ENCODE measurements at places on chromosomes 4 and X.
A peak's percentile ranks its signal among the peaks of the same experiment; 100 is the strongest.

DNA sequence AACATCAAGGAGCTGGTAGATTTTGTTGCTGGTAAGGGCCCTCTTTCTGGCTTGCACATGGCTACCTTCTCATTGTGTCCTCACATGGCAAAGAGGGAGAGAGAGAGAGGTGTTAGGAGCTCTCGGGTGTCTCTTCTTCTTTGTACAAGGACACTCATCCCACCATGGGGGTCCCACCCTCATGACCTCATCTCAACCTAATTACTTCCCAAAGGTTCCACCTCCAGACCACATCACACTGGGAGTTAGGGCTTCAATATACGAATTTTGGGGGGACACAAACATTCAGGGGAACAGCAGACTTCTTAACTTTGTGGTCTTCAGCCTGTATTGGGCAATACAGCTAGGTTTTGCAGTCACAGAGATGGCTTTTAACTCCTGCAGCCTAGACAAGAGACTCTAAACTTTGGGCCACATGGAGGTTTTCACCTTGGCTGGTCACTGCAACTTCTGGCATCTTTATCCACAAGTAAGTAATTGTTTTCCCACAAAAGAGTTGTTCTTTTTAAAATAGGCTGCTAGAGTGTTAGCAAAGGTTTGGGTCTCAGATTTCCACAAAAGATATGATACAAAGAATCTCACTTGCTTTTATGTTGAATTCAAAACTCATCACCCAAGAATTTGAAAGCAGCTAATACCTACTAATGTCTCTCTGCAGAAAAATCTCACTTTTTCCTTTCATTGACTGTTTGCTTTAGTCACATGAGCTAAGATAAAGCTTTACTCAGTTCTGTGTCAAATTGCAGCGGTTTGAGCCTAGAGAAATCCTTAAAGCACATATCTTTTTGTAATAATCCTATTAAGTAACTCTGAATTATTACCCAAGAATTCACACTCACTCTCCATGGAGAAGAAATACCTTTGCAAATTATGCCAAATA is 39.6 kb upstream of the BBS12 start:
- DNase-seq: no peak

DNA sequence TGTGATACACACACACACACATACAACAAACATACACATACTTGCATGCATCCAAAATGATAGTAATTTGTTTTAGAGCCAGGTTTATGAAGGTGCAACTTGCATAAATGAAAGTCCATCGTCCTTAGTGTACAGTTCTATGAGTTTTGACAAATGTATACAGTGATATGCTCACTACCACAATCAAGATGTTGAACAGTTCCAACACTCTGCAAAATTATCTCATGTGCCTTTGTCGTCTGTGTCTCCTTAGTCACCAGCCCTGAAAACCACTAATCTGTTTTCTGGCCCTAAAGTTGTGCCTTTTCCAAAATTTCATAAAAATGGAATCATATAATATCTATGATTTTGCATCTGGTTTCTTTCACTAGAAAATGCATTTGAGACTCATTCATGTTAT is 67.8 kb upstream of the ANXA3 start:
- DNase-seq: peak; percentile 61

DNA sequence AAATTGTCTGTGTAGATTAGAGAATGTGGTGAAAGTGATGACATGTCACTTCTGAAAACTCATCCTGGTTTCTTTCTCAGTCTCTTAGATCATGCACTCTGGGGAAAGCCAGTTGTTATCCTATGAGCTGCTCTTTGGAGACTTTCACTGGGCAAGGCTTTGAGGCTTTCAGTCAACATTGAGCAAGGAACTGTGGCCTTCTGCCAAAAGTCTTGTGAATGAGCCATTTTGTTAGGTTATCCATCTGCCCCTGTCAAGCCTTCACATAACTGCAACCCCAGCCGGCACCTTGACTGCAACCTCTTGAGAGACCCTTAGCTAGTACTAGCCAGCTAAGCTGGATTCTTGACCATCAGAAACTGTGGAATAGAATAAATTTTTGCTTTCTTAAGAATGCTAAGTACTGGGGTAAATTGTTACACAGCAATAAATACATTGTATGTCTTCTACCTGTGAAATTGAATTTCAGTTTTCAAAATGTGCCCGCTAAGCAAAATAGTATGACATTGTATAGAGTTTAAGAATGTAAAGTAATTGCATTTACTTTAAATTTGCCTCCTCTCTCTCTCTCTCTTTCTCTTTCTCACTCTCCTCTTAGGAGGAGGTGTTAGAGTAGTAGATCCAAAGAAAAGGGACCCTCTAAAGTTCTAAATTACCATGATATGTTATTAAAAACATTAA is 1273.0 kb downstream of the RAPGEF2 start:
- peak; percentile 36 for DNase-seq

GRCh38 chrX:13518126-13518525 is 51.3 kb upstream of the EGFL6 start:
- no peak for DNase-seq

DNA sequence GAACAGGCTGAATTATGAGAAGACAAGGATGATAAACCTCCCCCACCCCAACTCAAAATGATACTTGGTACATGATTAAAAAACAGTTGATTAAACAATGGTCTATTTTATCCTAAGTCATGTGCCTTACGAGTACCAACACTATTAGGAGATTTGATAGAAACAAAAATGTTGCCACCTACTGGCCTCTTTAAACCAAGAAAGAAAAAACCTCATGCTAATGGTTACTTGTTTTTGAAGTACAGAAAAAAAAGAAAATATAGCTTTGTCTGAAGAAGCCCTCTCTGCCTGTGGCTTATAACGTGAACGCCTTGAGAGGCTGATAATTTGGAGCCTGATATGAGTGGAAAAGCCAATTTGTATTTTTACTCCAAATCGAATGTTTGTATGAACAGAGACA is 538.2 kb downstream of the DMD start:
- DNase-seq: peak; percentile 63

DNA sequence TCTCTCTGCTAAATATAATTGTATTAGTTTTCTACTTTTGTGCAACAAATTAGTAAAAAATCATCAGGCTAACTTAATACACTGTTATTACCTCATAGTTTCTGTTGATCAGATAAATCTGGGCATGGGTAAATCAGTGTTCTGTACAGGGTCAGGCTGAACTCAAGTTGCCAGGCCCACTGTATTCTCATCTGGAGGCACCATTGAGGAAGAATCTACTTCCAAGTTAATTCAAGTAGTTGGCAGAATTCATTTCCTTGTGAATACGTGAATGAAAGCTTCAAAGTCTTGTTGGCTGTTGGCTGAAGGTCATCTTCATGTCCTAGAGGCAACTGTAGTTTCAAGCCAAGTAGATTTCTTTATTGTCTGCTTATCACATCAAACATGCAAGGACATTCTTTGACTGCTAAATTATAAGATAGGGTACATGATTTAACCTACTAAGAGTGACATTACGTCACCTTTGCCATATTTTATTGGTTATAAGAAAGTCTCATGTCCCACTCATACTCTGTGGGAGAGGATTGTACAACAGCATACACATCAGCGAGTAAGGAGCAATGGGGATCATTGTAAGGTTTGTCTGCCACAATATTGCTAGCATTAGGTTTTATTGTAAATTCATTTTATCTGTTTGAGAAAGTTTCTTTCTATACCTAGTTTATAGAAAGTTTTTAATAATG is 1219.0 kb downstream of the ARAP2 start:
- DNase-seq: no peak

GRCh38 chr4:118836301-118837120 is 585 bp upstream of the SEC24D start:
- DNase-seq: peak; percentile 77

GRCh38 chr4:28176942-28177341 is 1316.3 kb downstream of the STIM2 start:
- DNase-seq: peak; percentile 83

DNA sequence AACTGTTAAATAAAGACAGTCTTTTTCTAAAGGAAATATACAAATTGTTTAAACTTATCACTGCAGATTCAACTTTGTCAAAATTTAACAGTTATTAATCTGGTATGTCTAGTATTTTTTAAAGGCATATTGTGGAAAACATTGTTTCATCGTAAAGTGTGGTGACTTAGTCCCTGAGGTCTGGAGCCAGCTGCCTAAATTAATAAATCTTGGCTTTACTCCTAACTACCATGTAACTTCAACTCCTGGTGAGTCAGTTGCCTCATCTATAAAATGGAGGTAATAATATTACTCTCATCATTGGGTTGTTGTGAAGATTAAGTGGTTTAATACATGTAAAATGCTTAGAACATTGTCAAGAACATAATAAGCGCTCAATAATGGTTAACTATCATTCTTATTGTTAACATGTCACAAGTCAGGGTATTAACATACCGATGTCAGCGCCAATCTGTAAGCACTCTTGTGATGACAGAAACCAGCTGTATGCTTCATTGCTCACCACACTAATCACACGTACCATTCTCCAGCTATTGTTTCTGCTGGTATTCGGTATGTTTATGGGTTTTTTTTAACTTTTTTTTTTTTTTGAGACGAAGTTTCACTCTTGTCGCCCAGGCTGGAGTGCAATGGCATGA is 14.1 kb upstream of the SMIM43 start:
- no peak for DNase-seq

- peak; percentile 0 for DNase-seq
Observed at GRCh38 chrX:105723966-105724735, 98.2 kb upstream of the NRK start.

GRCh38 chrX:137882960-137883359 is 317.0 kb downstream of the ZIC3 start:
- no peak for DNase-seq

GRCh38 chr4:181874602-181875001 is 368.6 kb upstream of the TENM3 start:
- no peak for DNase-seq

- DNase-seq: peak; percentile 21
Observed at GRCh38 chrX:150897421-150898320, 797 bp downstream of the CD99L2 start.

GRCh38 chr4:48149827-48150370 is 15.8 kb upstream of the TXK start:
- DNase-seq: no peak

- DNase-seq: no peak
Observed at GRCh38 chr4:56146956-56147355, 198.2 kb downstream of the CEP135 start.

- no peak for DNase-seq
Observed at GRCh38 chr4:106056914-106057313, 161.6 kb downstream of the NPNT start.

DNA sequence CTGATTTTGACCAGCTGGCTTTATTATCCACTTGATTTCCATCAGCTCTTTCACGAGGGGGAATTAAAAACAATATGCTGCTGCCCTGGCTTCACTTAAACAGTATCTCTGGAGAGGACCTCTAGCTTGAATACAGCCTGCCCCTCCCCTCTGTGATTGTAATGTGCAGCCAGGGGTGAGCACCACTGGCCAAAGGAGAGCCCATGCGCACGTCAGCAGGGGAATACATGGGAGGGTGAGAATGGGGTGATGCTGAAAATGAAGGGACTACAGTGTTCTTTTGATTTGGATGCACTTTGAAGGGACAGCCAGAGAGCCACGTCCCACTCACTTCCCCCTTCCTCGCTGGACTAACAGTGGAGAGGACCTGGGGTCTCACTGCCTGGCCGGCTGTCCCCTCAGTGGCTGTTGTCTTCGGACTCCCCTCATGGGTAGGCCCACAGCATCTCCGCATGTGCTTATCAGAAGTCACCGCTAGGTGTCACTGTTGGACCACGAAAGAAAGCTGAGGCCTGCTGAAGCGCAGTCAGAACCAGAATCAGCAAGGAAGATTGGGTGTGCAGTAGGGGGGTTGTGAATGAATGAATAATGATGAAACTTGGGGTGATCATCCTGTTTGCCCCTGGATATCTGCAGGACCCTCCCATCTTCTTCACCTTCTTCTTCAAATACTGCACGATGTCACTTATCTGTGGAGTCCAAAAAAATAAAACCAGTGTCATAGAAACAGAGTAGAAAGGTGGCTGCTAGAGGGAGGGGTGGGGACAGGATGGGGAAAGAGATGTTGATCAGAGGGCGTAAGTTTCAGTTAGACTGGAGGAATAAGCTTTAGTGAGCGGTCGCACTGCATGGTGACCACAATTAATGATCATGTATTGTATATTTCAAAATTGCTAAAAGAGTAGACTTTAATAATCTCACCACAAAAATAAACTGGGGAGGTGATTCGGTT is 32.8 kb downstream of the CLCN4 start:
- DNase-seq: peak; percentile 80

DNA sequence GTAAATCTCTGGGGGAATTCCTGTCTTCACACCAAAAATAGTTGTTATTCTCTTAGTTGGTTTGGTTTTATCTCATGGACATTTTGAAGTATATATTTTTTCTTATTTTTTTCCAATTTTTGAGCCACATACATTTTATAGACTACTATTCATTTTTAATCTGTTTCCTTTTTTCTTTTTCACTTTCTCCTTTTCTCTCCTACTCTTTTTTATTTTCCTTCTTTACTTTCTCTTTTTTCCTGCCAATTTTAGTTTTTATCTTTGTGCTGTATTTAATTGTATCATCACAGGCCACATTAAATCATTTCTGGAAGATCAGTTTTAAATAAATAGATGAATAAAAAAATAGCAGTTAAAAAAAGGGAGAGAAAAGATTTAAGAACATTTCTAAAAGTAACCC is 14.0 kb upstream of the JADE3 start:
- no peak for DNase-seq

DNA sequence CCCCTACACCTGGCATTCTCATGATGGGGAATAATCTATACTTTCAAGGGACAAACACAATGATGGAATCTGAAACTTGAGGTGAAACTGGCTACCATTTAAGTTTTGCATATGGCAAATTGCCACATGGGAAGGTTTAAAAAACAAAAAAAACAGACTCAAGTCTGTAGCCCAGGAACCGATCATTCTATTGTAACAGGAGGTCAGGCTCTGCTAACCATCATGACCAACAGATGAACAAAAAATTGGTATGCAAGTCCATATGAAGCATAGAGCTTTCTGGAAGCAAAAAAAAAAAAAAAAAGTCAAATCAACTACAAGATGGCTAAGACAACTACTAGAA is 594.3 kb upstream of the DIPK2B start:
- DNase-seq: no peak

DNA sequence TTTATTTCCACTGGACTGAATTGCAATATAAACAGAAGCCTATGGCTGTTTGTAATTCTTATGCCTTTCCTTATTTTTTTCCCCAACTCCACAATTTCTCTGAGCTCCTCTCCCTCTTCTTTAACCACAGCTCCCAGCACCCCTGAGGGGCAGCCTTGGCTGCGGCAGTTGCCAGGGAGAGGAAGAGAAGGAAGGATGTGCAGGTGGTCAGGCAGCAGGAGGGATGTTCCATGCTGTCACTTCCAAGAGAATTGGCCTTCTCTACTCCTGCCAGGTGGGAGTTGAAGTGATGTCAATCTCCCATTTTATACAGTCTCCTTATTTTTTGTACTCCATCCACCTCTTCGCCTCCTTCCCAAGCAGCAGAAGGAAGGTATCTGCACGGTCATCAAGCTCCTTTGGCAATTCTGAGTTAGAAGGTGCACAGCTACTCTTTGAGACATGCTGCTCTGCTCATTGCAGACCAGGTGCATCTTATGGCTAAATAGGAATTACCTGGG is 343.3 kb upstream of the RPS6KA3 start:
- no peak for DNase-seq

- DNase-seq: no peak
Observed at GRCh38 chr4:185309770-185310169, 86.0 kb downstream of the LRP2BP start.

GRCh38 chr4:40627540-40627939 is 2.1 kb downstream of the RBM47 start:
- no peak for DNase-seq

- no peak for DNase-seq
Observed at GRCh38 chrX:124426288-124427169, 80.2 kb downstream of the SH2D1A start.

- no peak for DNase-seq
Observed at GRCh38 chr4:147955827-147956558, 224.1 kb downstream of the ARHGAP10 start.

All from OCI-M1 (cell line).